Lung (tissue), 17 donors: ENCODE measurements at places on chromosomes 16 and 17.

GRCh38 chr16:85416228-85417109, 196.7 kb upstream of the GSE1 start:
- no peaks in the 10 kb centered on the region for H3K27me3 ChIP-seq
- peaks cover 3% of the 10 kb centered on the region for H3K4me1 ChIP-seq
- no peak overlapping the region for H3K27ac ChIP-seq
- H3K36me3 ChIP-seq = peaks cover 3% of the 10 kb centered on the region

- H3K36me3 ChIP-seq = no peaks in the 10 kb centered on the region
- no peaks in the 10 kb centered on the region for H3K4me1 ChIP-seq
- no peak for DNase-seq
- no peaks in the 10 kb centered on the region for H3K27me3 ChIP-seq
- H3K4me3 ChIP-seq = no peak overlapping the region
Measured at GRCh38 chr16:82093666-82094300, 58.7 kb downstream of the HSD17B2 start.

- DNase-seq = no peak
- H3K4me3 ChIP-seq = no peak overlapping the region
- no peaks in the 10 kb centered on the region for H3K4me1 ChIP-seq
- H3K36me3 ChIP-seq = peaks cover 6% of the 10 kb centered on the region
- H3K27me3 ChIP-seq = no peaks in the 10 kb centered on the region
Measured at GRCh38 chr17:2412561-2413021, 11.7 kb upstream of the MNT start.

- no peak overlapping the region for H3K4me3 ChIP-seq
- no peaks in the 10 kb centered on the region for H3K4me1 ChIP-seq
- no peaks in the 10 kb centered on the region for H3K36me3 ChIP-seq
- no peak overlapping the region for H3K27ac ChIP-seq
- H3K27me3 ChIP-seq = no peaks in the 10 kb centered on the region
Measured at GRCh38 chr16:88910284-88911135, 44.0 kb upstream of the PABPN1L start.

DNA sequence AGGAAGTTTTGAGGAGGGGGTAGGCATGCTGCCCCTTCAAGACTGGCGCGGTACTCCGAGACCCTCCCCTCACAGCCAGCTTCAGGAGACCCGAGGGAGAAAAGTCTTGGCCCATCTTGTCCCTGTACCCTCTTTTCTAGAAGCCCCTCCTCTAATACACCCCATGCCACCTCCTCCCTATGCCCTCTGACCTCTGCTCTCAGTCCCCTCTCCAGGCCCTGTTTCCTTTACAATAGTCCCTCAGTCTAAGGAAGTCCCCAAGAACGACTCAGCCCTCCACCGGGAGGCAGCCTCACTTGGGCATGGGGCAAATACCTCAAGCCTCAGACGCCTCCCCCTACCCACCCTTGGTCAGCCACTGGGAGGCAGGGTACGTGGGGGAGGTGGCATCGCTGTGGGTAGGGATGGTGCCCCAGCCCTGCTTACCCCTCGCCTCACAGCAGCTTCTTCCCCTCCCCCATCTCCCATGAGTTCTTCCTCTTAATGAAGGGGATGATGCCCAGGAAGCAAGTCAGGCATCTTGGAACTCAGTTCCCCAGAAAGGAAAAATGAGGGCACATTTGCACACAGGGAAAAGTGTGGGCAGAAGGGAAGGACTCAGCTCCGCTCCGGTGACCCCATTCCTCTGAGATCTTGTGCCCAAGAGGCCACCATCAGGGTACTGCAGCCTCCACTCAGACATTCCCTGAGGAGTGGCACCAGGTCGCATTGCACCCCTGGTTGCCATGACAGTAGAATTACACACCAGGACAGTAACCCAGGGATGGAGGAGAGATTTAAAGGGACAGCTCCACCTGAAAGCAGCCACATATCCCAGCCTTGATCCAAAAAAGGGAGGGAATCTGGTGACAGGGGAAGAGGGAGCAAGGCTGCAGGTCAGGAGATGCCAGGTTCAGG, 6.2 kb downstream of the MPP2 start:
- H3K27me3 ChIP-seq = peaks cover 6% of the 10 kb centered on the region
- DNase-seq = no peak
- no peaks in the 10 kb centered on the region for H3K36me3 ChIP-seq
- H3K4me1 ChIP-seq = no peaks in the 10 kb centered on the region

DNA sequence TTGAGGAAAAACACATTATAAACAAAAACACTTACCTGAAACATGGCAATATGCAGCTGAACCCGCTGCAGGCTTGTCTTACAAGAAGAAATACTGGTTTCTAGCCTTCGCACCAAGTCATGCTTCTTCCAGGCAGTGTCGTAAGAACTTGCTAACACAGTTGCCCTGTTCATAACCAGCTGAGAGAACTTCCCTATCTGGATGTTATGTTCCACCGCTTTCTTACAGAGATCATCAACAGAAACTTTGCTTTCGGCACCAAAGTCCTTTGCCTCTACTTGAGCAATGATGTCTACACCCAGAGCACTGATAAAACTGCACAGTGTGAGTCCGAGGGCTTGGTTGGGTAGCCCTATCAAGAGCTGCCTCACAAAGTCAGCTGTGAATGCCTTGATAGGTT, 27.9 kb upstream of the ARL6IP1 start:
- H3K27ac ChIP-seq = no peak overlapping the region
- no peak for DNase-seq
- no peaks in the 10 kb centered on the region for H3K4me1 ChIP-seq
- no peaks in the 10 kb centered on the region for H3K27me3 ChIP-seq
- H3K36me3 ChIP-seq = peaks cover 37% of the 10 kb centered on the region

DNA sequence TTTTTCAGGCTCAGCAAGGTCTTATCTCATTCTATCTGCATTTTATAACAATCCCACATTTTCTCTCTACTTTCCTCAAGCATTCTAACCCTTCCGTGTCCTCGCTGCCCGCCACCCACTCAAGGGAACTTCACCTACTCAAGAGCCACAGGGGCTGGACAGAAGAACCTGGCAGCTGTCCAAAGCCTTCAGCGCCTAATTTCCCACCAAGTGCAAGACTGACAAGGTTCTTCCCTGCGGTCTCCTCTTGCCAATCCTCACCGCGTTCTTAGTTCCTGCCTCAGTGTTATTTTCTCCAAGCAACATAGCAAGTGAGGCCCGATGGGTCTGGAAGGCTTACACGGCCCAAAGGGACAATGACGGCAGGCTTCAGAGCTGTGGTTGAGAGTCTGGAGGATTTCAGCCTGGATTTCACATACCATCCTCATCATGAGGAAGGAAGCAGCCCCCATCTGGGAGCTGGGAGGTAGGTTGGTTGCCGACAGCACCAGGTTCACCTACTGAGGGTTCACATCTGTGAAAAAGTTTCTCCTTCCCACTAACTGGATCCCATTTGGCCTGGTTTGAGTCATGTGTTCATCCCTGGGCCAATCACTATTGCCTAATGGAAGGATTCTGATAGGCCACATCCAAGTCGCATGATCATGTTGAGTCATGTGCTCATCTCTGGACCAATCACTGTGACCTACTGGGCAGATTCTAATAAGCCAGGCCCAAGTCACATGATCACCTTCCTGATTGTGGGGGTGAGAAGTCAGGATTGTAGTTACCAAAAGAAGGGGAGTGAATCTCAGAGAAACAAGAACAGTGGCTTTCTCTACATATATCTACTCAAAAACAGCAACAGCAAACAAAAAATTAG, 108.2 kb downstream of the N4BP1 start:
- H3K36me3 ChIP-seq = no peaks in the 10 kb centered on the region
- H3K4me3 ChIP-seq = no peak overlapping the region
- H3K27me3 ChIP-seq = no peaks in the 10 kb centered on the region
- H3K27ac ChIP-seq = no peak overlapping the region
- peaks cover 35% of the 10 kb centered on the region for H3K4me1 ChIP-seq
- DNase-seq = peak; percentile 56

DNA sequence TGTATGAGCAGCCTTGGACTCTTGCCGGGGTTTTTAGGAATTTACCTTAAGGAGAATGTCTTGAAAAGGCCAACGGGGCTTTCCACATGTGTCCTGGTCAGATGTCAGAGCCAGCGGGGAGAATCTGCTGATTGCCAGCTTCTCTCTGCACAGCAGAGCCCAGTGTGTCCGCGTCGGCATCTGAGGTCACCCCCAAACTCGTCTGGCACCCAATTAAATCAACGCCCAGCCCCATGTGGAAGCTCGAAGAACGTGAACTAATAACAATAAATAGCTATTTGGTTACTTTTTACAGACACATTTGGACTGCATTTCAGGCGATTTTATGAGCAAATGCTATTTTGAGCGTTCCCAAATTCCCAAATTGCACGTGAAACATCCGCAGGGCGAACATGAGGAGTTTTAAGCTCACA, 303.5 kb downstream of the FOXL1 start:
- H3K36me3 ChIP-seq = no peaks in the 10 kb centered on the region
- peaks cover 16% of the 10 kb centered on the region for H3K27me3 ChIP-seq
- H3K4me3 ChIP-seq = no peak overlapping the region

- no peak for DNase-seq
- no peaks in the 10 kb centered on the region for H3K4me1 ChIP-seq
- H3K27ac ChIP-seq = no peak overlapping the region
- no peaks in the 10 kb centered on the region for H3K27me3 ChIP-seq
- no peak overlapping the region for H3K4me3 ChIP-seq
- H3K36me3 ChIP-seq = no peaks in the 10 kb centered on the region
Measured at GRCh38 chr16:58365623-58366022, 26.6 kb upstream of the GINS3 start.

DNA sequence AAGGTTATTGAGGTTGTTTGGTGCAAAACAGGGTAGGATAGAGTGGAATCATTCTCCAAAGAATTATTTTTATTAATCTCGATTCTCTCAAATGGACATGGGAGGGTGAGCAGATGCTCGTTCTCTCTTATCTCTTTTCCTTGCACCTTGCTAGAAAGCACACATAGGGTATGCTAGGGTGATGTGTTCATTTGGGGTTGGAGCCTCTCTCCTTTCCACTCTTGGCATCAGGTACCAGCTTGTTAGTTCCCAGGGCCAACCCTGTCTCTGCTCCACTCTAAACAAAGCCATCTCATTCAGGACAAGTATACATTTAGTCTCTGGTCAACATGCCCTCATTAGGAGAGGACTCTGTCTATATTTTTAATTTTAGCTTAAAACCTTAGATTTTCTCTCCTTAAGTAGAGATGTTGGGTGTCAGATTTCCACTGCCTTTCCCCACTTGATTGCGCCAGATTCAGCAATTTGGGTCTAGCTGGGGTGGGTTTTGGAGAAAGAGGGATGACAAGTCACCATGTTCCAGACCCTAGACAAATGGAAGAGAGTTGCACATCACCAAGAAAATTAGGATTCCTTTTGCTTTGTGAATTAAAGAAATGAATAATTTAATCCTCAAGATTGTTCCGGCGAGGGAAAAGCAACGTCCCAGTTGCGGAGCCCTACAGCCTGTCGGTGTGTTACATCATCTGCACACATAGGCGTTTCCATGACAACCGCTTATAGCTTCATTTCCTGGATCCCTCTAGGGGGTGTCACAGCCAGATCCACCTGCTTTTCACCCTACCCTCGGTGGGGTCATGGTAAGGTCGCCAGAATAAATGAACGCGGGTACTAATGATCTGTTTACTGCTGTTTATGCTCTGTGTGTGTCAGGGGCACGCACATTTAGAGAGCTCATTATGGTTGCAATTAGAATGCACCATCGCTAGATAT, 41.6 kb downstream of the SNX11 start:
- H3K27ac ChIP-seq = no peak overlapping the region
- no peak overlapping the region for H3K4me3 ChIP-seq
- H3K4me1 ChIP-seq = no peaks in the 10 kb centered on the region
- no peaks in the 10 kb centered on the region for H3K36me3 ChIP-seq
- H3K27me3 ChIP-seq = no peaks in the 10 kb centered on the region

DNA sequence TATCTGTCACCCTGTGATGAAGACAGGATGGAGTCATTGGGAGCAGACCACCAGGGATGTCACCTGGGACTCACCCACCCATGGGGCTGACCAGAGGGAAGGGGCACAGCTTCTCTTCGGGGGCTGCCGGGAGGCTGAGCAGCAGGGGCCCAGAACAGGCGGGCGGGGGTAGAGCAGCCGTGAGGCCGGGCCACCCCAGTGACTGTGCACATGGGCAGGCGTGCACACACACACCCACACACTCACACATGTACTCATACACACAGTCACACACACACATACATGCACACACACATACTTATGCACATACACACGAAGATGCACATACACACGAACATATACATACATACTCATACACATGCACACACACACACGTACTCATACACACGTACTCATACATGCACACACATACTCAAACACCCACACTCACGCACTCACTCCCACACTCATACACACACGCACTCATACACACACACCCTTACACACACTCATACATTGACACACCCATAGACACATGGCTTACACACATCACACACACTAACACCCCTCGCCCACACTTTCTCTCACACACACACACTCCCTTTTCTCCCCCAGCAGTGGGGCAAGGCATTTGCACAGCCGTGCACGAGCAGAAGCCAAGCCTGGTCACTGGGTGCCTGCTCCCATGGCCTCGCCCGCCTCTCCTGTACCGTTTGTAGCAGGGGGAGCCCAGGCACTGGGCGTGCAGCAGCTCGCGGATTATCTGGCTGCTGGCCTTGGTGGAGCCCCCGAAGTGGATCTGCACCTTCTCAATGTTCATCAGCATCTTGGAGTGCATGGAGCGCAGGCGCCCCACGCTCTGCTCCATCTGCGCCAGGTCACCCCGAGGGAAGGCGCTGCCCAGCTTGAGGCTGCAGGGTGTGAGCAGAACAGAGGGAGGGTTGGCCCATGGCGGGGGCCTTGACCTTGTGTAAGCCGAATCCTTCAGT, 12.4 kb downstream of the UBALD2 start:
- no peaks in the 10 kb centered on the region for H3K27me3 ChIP-seq
- H3K4me1 ChIP-seq = no peaks in the 10 kb centered on the region
- no peak overlapping the region for H3K4me3 ChIP-seq
- DNase-seq = no peak

GRCh38 chr17:6843241-6843880, 11.8 kb upstream of the TEKT1 start:
- peak; percentile 74 for DNase-seq
- peaks cover 22% of the 10 kb centered on the region for H3K27me3 ChIP-seq
- no peaks in the 10 kb centered on the region for H3K36me3 ChIP-seq

DNA sequence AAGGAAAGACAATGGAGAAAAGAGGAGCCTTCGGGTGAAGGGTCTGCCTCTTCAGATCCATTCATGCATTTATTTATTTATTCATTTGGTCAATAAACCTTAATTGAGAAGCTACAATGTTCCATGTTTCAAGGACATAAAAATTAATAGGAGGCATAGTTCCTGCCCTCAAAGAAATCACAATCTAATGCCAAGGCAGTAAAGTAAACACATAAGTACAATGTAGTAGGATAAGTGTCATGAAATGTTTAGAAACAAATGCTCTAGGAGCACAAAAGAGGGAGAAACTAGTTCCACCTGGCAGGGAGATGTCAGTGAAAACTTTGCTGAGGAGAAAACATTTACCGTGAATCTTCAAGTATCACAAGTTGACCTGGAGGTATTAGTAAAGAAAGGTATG, 103.5 kb upstream of the NOG start:
- H3K27ac ChIP-seq = no peak overlapping the region
- no peaks in the 10 kb centered on the region for H3K36me3 ChIP-seq
- no peak overlapping the region for H3K4me3 ChIP-seq
- no peaks in the 10 kb centered on the region for H3K4me1 ChIP-seq
- no peak for DNase-seq
- H3K27me3 ChIP-seq = no peaks in the 10 kb centered on the region

- no peak for DNase-seq
- H3K36me3 ChIP-seq = no peaks in the 10 kb centered on the region
- no peaks in the 10 kb centered on the region for H3K27me3 ChIP-seq
- no peak overlapping the region for H3K27ac ChIP-seq
- H3K4me3 ChIP-seq = no peak overlapping the region
Measured at GRCh38 chr16:29112755-29113347, 128.0 kb downstream of the LAT start.
